ENCODE measurements at places on chromosomes 6 and 20.

DNA sequence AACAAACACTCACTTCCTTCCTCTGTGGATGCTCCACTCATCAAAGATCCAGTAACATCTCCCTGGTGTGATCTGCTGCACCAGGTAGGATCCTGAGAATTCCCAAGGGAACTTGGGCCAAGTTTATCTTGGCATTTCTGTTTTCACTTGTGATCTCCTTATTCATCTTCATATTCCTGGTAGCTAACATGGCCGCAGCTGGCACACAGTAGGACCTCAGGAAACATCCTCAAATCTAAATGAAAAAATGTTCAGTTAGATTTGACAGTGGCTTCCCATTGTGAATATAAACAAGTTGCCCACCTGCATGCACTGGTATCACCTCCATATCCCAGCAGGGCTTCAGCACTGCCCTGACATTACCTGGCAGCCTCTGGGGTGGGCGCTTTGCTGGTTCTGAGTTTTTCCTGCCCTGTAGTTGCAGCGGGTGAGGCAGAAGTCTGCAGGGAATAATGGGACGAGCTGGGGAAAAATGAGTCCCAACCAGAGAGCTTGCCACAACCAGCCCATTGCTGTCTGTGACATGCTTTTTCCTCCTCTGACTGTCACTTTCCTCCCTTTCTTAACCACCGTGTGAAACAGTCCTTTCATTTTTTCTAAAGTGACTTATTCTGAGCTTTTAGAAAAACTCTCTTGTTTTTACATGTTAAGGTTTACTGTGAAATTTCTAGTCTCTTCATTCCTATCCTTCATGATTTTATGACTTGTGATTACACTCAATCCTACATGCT lies 9.4 kb upstream of the DSTN start:
- no peak for DNase-seq

DNA sequence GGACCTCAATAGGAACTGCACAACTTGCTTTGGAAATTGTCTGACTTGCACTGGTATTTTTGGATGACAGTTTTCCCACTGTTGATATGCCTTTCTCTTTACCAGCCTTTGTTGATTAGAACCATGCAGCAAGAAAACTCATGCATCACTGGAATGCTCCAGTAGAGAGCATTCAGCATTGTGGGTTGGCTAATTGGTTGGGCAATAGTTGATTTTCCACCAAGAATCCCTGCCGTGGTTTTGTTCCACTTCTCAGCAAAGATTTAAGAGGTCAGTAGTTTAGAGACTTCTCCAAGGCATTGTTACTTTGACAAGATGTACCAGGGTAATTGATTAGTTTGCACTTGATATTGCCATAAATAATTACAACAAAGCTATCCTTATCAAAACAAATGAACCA lies 260.0 kb downstream of the DHX35 start:
- no peak for DNase-seq

DNA sequence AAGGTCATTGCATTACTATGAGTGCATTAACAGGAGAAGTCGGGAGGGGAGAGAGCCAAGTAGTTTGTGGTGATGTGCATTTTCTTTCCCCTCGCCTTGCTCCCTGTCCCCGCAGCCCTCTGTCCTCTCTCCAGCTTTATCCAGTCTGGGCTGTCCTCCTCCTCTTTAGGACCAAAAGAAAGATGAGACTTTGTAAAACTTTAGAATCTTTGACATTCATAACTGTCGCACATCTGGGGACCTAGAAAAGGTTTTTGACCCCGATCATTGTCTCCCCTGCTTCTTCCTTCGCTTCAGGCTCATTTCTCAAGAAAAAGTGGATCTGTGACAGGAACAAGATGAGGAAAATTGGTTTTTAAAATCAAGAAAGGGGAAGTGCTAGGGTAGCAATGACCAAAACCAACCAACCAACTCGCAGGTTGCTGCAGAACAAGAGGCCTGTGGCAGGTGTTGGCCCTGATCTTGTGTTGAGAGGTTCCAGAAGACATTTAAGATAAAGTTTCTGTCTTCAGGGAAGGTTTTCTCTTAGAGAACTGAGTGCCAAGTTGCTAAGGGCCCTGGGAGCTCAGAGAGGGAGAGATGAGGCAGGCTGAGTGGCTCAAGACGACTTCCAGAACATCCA lies 17.6 kb downstream of the SYTL3 start:
- no peak for DNase-seq

GRCh38 chr6:143243786-143244185 lies 183.1 kb downstream of the AIG1 start:
- DNase-seq, result no peak

Data from iris pigment epithelial cell (primary cell).